NCI-H524 treated with DMSO at 0.1 percent for 48 hours (cell line): ENCODE measurements at places on chromosomes 7 and 10.

- DNase-seq, result no peak
Measured at GRCh38 chr10:20089879-20090278, 273.6 kb downstream of the PLXDC2 start.

- DNase-seq, result no peak
Measured at GRCh38 chr7:29369909-29370488, 175.4 kb downstream of the CHN2 start.

DNA sequence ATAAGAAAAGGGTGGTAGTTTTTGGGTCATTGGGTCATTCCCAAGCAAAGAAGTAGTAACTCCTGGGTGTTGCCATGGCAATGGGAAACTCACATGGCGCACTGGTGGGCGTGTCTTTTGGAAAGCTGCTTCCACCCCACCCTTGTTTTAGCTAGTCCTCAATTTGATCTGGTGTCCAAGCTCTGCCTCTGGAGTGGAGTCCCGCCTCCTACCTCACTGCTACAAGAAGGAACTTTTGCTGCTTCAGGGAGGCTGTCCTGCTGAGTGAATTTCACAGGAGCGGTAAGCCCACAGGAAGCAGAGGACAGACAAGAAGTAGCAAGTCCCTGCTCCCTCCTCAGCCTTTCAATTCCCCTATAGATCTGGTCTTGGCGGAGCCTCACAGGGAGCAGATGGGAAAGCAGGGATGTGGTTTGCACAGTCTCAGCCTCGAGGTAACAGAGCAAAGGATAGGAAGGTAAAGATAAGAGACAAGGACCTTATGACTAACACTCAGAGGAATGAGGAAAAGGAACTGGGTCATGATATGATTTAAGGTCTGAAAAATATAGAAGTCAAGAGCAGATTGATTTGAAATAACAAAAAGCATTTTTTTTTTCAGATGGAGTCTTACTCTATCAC, 700.3 kb downstream of the TNS3 start:
- no peak for DNase-seq

DNA sequence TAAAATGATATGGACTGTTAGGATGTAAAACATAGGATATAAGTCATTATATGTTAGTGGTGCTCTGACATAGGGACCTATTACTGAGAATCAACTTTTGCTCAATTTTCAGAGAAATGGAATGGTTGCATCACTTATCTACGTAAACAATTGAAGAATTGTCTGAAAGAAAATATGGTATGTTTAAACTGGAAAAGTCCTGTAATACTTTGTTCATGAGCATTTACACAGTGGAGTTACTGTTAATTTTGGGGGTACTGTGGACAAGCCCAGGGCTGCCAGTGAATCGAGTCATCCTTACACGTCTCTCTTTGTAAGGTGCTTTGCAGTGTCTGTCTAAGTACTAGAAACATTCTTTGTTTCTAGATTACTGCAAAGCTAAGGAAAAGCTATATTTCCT, 152.0 kb downstream of the ZNF22 start:
- no peak for DNase-seq

GRCh38 chr7:80277434-80278427, 143.1 kb downstream of the GNAI1 start:
- no peak for DNase-seq

DNA sequence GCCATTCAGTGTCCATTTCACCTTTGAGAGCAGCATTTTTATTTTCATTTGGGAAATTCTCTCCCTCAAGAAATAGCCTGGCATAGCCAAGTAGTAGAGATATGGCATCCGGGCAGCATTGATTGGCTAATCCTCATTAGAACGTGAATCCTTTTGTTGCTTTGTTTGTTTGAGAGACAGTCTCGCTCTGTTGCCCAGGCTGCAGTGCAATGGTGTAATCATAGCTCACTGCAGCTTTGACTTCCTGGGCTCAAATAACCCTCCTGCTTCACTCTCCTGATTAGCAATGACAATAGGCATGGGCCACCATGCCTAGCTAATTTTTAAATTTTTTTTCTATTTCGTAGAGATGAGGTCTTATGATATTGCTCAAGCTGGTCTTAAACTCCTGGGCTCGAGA, 1174.9 kb upstream of the AUTS2 start:
- DNase-seq, result no peak
